ENCODE measurements at places on chromosomes 16 and 17.

- peak; percentile 66 for DNase-seq
Observed at GRCh38 chr16:48608871-48609651, 919 bp downstream of the N4BP1 start.

DNA sequence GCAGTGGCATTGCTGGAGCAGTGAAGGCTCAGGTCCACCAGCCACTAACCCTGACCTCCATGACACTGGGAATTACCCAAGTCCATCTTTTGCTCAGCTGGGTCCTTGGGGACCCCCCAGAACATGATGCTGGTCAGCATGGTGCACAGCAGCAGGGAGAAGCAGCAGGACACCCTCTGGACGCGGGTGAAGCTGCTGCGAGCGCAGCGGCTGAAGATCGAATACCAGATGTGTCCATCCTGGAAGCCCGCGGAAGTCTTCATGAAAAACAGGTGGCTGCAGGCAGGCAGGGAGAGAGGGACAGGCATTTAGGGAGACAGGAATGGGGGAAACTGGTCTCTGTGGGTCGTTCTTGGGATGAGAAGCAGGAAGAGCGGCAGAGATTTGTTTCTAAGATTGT lies 53.4 kb upstream of the GCSH start:
- DNase-seq = no peak

DNA sequence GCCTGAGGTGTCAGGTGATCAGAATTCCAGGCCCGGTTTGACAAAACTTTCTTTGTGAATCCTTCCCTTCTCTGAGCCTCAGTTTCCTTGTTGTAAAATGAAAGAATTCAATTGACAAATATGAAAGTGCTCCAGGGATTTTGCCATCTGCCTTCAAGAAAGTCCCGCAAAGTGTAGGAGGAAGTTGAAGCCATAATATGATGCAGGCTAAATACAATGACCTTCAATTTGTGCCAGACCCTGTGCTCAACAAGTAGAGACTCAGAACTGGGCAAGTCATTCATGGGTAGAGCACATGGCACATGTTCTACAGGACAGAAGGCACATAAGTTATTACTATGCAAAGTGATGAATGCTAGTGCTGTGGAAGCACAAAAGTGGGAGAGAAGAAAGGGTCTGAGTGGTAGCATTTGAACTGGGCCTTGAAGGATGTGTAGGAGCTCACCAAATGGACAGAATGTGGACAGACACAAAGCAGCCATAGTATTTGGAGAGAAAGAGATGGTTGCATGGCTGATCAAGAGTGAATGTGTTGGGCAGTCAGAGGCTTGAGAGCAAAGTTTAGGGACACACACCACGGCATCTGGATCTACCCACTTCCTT lies 2.4 kb upstream of the SCIMP start:
- DNase-seq = no peak

GRCh38 chr16:13793841-13794409 lies 126.0 kb upstream of the ERCC4 start:
- no peak for DNase-seq

GRCh38 chr16:80527297-80527696 lies 13.5 kb upstream of the DYNLRB2 start:
- DNase-seq = peak; percentile 73

DNA sequence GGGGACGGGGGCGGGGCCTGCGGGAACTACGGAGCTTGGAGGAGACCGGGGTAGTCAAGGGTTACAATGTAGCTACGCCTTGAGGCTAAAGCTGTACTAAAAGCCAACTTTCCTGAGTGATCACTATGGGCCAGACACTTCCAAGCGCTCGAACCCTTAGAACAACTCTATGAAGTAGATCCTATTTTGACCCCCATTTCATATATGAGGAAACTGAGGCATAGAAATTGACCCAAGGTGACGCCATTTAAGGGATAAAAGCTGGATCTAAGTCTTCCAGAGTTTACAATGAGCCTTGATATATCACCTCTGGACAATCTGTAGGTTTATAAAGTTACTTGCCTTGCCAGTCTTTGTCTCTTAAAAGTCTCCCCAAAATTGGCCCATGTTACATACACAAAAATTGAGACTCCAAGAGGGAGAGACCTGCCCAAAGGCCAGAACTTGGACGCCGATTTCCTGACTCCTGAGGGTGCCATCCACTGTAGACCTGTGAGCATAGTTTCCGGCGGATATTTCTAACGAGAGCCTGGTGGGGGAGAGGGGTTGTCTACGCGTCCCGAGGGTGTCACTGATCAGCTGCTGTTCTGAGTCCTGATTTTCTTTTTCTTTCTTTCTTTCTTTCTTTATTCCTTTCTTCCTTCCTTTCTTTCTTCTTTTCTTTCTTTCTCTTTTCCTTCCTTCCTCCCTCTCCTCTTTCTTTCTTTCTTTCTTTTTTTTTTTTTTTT lies 555 bp upstream of the NCBP3 start:
- no peak for DNase-seq

GRCh38 chr16:11806721-11807120 lies 9.7 kb upstream of the ZC3H7A start:
- DNase-seq = no peak

- no peak for DNase-seq
Observed at GRCh38 chr16:4419402-4419959, 3.1 kb upstream of the CORO7 start.

DNA sequence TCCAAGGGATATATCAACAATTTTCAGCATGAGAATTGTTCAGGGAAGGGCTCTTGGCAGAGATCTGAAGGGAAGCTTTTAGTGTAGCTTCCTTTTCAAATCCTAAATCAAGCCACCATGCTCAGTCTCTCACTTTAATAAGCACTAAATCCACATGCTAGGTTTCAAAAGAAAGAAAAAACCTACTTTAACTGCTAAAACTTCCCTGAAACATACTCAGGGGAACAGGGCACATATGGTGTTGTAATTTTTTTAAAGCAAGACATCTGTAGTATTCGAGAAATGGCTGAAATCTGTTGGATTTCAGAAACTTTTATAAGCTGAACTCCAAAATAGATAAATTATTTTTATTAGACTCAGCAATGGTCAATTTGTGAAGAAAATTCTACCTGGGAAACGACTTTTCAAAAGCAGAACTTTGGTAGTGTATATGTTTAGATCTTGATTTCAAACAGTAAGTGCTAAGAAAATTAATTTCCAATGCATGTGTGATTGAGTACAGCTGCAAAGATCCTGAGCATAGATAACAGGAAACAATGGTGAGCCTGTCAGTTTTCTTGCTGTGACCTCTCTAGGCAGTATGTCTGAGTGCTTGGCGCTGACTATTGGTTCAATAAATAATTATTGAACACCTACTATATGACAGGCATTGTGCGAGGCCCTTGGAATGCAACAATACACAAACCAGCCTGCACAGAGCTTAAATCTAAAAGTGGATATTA lies 804.5 kb upstream of the SOX9 start:
- no peak for DNase-seq

DNA sequence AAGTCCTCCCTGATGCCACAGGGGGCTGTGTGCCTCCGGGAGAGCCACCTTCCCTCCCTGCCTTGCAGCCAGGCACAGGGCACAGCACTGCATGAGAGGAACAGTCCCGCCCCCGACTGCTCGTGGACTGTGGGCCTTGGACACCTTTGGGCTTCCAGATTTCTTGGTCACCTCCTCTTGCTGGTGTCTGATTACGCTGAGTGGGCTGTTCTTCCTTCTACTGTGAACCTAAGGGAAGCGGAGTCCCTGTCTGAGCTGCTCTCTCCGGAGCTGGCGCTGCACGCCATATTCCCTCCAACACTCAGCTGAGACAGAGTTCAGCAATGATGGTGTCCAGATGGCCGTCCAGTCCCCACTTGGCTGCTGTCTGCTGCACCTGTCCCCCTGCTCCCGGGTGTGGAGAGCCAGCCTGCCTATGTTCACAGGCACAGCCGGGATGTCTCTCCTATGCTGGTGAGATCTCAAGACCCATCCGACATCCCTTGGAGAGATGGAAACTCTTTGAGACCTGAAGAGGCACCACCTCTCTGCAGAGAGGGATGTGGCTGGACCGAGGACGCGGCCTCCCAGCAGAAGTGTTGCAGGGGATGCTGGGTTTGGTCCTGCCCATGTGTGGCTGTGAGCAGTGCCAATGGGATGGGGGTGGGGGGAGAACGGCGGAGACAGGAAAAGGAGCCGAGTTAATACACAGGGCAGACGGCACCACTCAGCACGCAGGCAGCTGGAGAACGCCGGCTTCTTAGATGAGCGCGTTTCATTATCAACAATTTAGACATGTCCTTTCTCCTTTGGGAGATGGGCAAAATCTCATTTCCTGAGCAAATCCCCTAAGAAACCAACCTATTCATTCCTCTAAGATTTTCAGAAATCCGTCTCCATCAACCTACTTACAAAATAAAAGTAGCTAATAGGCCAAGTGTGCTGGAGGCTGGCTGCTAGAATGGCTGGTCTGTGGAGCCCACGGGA lies 171.9 kb downstream of the ENGASE start:
- no peak for DNase-seq

- DNase-seq = no peak
Observed at GRCh38 chr17:73189417-73190099, 3.3 kb upstream of the COG1 start.

- DNase-seq = no peak
Observed at GRCh38 chr16:88395669-88396584, 13.2 kb downstream of the ZNF469 start.

GRCh38 chr17:77454242-77455095 lies 313.7 kb downstream of the SEC14L1 start:
- DNase-seq = peak; percentile 38

DNA sequence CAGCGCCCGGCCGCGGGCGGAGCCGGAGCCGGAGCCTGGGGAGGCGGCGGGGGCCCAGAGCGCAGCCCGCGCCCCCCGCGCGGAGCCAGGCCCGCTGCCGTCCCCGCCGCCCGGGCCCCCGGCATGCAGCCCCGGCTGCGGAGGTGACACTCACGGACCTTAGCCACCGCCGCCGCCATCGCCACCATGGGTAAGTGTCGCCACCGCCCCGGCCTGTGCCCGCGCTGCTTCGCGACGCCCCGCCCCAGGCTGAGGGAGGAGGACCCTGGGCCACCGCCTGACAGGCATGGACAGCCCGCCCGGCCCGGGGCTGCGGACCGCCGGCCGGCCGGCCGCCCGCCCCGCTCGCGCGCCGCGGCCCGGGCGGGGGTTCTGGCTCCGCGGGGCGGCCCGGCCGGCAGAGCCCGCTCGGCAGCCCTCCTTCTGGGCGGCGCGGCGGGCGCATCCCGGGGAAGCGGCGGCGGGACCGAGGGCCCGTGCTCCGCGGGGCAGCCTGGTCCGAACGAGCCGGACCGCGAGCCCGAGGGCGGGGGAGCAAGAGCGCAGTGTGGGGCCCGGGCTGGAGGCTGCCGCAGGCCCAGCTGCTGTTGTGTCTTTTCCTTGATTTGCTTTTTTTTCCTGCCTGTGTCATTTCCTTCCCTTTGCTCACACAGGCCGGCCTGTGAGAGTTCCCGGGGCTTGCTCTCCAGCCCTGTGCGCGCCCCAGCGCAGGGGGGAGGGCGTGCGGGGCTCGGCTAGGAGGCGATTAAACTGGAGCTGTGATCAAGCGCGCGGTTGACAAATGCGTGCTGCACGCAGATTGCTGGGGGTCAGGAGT lies 565 bp downstream of the MAP3K3 start:
- DNase-seq = peak; percentile 74

DNA sequence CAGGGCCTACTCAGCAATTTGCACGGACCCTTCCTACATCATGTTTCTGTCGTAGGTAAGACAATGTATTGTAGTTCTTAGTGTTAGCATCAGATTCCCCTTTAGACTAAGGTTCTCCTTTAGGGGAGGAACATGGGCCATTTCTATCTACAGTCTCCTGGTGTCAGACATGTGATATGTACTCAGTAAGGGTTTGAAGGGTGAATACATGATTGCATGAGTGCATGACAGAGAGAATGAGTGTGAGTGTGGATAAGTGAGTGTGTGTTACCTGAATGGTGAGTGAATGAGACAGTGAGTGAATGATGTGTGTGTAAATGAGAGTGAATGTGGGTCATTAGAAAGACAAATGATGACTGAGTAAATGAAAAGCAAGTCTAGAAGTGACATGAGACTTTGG lies 476.8 kb downstream of the HAPSTR1 start:
- no peak for DNase-seq

- no peak for DNase-seq
Observed at GRCh38 chr16:25192096-25192495, 24.7 kb upstream of the AQP8 start.

GRCh38 chr17:65230040-65230439 lies 92.9 kb downstream of the RGS9 start:
- DNase-seq = no peak

DNA sequence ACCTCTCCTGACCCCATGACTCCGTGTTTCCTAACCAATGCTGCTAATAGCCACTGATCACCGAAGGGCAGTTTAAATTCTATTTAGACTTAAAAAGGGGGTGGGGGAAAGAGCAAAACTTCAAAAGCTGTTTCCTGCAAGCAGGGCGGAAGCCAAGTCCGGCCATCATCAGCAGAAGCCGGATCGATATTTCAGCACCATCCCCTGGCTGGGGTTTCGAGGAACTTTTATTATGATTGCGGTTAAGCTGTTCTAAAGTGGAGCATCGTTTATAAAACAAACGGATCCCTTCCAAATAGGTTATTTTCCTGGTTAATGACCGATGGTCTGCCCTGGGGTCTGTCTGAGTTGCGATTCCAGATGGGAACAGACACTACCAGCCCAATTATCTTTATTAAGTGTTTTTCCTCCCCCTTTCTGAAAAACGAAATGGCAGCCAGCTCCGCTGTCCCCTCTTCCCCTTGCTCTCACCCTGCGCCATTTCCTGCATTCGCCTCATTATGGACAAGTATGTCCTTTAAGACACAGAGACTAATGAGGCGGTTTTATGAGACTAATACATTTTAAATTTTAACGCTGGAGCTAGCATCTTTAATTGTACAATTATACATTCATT lies 76.1 kb upstream of the IRX3 start:
- no peak for DNase-seq

DNA sequence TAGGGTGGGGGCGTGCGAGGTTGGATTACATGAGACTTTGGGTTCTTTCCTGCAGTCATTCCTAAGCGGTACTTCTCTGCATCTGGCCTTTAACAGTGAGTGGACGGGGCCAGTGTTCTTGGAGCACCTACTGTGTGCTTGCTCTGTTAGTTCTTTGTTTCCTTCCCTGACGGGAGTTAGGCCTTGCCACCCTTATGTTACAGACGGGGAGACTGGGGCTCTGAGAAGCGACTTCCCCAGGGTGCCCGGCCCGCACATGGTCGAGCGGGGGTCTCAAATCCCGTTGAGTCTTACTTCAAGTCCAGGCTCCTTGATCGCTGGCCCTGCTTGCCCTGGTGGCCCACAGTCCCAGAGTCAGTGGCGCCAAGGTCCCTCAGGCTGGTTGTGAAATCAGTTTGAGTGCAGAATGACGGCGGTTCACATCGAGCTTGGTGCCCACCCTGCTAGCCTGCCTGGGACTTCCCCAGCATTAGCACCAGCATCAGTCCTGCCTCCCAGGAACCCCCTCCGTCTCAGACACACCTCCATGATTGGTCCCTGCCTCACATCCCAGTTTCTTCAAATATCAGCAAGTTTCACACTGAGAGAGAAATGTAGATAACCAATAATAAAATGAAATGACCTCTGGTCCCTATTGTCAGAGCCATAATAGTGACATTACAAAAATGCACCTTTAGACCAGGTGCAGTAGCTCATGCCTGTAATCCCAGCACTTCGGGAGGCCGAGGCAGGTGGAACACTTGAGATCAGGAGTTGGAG lies 128.0 kb downstream of the CMIP start:
- DNase-seq = no peak

Measured in stimulated activated CD8-positive, alpha-beta memory T cell treated with anti-CD3 and anti-CD28 coated beads, Interleukin-4, amount 100 ng/mL, for 48 hours (primary cell).